Smooth muscle cell of the brain vasculature (primary cell): ENCODE measurements at places on chromosomes 3 and 15.

- DNase-seq = no peak
Measured at GRCh38 chr3:24812116-24812515, 317.5 kb upstream of the THRB start.

- no peak for DNase-seq
Measured at GRCh38 chr15:84834969-84835368, 17.8 kb downstream of the ALPK3 start.

DNA sequence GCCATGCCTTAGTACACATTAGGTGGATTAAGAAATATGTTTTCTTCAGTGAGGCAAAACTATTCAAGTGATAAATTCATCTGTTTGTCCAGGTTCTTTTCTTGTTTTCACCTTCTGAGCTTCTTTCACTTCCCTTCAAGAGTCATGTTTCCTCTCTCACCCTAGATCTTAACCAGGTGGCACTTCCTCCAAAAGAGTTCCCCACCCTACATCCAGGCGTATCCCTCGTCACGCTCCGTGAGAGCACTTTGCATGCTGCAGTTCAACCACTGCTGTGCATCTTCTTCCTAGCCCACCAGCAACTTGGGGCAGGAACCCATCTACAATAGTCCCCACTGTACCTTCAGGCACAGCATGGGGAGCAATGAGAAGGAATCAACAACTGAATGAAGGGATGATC, 28.9 kb downstream of the OSBPL10 start:
- DNase-seq = no peak

- DNase-seq = no peak
Measured at GRCh38 chr3:42805141-42805821, 991 bp upstream of the HIGD1A start.

- DNase-seq = no peak
Measured at GRCh38 chr3:33777996-33778395, 20.4 kb upstream of the PDCD6IP start.

DNA sequence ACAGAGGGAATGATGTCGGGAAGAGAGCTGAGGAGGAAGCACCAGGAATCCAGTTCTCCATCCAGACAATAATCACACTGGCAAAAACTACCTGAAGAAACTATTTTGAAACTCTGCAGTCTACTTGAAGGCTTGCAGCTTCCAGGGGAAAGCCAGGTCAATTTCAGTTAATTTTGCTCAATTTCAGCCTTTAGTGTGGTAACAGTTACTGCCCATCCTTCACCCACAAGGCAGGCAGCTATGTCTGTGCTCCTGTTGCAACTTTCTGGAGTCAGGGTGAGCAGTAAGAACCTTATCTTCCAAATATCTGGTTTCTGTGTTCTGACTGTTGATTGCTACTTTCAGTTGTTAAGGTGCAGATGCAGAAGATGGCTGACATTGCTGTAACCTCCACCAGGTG, 221.7 kb downstream of the ADAMTS17 start:
- no peak for DNase-seq

- DNase-seq = no peak
Measured at GRCh38 chr3:151911462-151911861, 38.0 kb downstream of the SUCNR1 start.

GRCh38 chr3:124360155-124360554, 368.2 kb upstream of the ROPN1 start:
- no peak for DNase-seq

- DNase-seq = no peak
Measured at GRCh38 chr15:56760186-56760585, 26.9 kb upstream of the ZNF280D start.

DNA sequence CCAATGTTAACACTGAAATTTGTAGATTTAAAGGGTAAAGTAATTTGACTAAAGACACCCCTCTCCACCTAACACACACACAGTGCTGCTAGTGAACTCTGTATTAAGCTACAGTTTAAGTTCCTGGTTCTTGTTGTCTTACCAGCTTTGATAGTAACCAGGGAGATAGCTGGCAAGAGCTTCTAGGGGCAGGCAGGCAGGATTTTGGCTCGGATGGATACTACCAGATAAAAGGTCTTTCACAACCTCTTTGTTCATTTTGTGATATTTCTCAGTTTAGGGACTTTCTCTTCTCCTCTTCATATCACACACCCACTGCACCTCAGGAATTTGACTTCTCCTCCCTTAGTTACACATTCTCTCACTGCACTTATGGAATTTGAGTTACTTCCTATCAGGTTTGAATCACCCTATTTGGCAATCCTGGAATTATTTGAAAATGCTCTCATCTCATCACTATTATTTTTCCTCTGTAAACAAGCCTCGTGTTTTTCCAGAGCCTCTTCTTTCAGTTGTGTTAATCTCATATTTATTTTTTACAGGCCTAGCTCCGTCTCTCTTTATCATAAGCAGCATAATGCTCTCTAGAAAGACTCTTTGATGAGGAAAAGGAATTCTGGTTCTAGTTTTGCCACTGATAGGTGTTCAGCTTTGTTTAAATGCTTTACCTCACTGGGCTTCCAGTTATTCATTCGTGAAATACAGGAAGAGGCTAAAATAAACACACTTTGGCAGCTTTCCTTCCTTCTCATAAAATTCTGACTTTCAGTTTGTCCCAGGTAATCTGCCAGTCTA, 23.0 kb upstream of the CLDN1 start:
- DNase-seq = no peak

- DNase-seq = no peak
Measured at GRCh38 chr15:71162309-71162708, 47.0 kb downstream of the THSD4 start.

GRCh38 chr3:38147421-38147820, 9.0 kb downstream of the MYD88 start:
- no peak for DNase-seq

DNA sequence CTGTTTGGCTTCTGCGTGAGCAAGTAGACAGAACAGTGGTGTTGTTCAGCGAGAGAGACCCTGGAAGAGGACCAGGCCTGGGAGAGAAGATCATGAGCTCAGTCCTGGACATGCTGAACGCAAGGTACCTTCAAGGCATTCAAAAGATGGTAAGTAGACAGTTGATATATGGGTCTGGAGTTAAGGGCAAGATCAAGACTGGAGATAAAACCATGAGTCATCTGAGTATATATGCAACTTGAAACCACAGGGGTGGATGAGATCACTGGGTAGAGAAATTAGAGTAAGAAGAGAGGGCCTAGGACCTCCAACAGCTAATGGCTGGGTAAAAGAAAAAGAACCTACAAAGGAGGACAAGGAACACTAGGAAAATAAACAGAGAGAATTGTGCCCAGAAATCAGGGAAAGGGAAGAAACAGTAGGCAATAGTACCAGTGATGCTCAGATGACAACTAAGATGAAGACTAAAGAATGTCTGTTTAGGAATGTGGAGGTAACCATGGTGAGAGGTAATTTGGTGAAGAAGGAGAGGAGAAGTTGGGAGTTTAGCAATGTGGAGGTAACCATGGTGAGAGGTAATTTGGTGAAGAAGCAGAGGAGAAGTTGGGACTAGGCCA, 343.2 kb upstream of the ADAMTS9 start:
- no peak for DNase-seq
